ENCODE measurements at places on chromosomes 5 and 9. TPM values are rescaled to one million over a fixed set of nuclear protein-coding genes. Genes with fewer than 3 reads are reported as not detected.

NLN gene
- 63.1 TPM for total RNA-seq

RPS23 gene
- total RNA-seq: 5,486 TPM

ABO gene
- total RNA-seq: not detected

DDX41 gene
- 149 TPM for total RNA-seq

ZNF169 gene
- total RNA-seq: 1.3 TPM

UIMC1 gene
- total RNA-seq: 44.2 TPM

IFNA2 gene
- not detected for total RNA-seq

ATOSB gene
- total RNA-seq: 11.1 TPM

PDGFRB gene
- total RNA-seq: 0.21 TPM

PHF24 gene
- total RNA-seq: 0.39 TPM

SHROOM1 gene
- 13.4 TPM for total RNA-seq

INSL4 gene
- total RNA-seq: 15.8 TPM

SPATA31D4 gene
- not detected for total RNA-seq

PROP1 gene
- not detected for total RNA-seq

C9orf50 gene
- total RNA-seq: 0.36 TPM

LCN2 gene
- 5.2 TPM for total RNA-seq

SLC36A3 gene
- not detected for total RNA-seq

PLGRKT gene
- 23.7 TPM for total RNA-seq

TPPP gene
- 5.5 TPM for total RNA-seq

ALDH7A1 gene
- total RNA-seq: 79.7 TPM

CD72 gene
- total RNA-seq: 0.36 TPM

GDNF gene
- not detected for total RNA-seq

SPINK6 gene
- 0.45 TPM for total RNA-seq

CCDC69 gene
- total RNA-seq: 1.3 TPM

ECM2 gene
- total RNA-seq: 0.15 TPM

THG1L gene
- total RNA-seq: 24.3 TPM
